ENCODE measurements at places on chromosomes 1 and 21.
A peak's percentile ranks its signal among the peaks of the same experiment; 100 is the strongest.

DNA sequence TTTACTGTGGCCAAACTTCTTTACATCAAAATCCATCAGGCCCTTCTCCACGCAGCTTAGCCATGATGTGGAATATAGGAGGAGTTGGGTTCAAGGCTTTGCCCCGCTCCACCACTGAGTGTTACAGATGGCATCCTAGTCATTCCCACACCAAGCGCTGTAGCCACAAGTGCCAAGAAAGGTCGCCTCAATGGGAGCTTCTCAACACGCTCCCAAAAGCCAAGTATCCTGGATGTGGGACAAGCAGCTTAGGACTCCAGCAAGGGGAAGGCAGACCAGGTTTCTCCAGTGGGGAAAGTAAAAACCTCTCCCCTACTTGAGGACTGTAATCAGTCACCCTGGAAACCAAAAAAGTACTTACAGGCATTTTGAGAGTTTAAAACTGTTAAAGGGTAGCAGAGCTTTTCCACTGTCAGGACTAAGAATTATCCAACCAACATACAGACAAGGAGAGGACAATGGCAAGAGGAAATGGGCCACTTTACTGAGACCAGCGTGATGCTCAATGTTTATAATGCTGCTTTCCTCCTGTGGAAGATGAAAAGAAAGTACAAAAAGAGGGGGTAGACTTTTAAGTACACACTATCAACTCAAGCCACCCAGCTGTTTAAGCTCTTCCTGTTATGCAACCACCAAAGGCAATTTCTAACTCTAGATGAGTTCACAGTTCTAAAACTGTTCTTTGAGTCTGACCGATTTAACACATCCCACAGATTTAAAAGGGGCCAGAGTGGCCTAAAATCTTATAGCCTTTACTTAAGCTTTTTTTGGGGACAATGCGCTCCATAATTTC lies 120.7 kb upstream of the KRTAP19-8 start:
- H3K27me3 ChIP-seq, result no peaks in the 10 kb centered on the region
- DNase-seq, result no peak
- peaks cover 17% of the 10 kb centered on the region for H3K4me1 ChIP-seq
- no peaks in the 10 kb centered on the region for H3K36me3 ChIP-seq
- no peak overlapping the region for H3K4me3 ChIP-seq

- no peaks in the 10 kb centered on the region for H3K27me3 ChIP-seq
- H3K4me1 ChIP-seq, result no peaks in the 10 kb centered on the region
- H3K27ac ChIP-seq, result no peak overlapping the region
- no peak overlapping the region for H3K4me3 ChIP-seq
- DNase-seq, result no peak
Observed at GRCh38 chr1:115404911-115405310, 66.9 kb upstream of the NGF start.

DNA sequence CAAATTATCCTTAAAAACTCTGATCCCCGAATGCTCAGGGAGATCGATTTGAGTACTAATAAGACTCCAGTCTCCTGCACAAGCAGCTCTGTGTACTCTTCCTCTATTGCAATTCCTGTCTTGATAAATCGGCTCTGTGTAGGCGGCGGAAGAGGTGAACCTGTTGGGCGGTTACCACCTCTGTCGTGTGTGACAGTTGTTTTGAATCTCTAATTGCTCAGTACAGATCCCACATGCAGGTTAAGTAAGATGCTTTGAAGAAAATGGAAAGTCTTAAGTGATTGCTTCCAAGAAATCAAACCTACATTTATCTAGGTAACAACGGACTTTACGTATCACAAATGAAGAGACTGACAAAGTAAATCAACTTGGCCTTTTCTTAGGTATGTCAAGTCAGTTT lies 35.5 kb downstream of the COA6 start:
- DNase-seq, result no peak
- no peak overlapping the region for H3K27ac ChIP-seq
- no peaks in the 10 kb centered on the region for H3K27me3 ChIP-seq

DNA sequence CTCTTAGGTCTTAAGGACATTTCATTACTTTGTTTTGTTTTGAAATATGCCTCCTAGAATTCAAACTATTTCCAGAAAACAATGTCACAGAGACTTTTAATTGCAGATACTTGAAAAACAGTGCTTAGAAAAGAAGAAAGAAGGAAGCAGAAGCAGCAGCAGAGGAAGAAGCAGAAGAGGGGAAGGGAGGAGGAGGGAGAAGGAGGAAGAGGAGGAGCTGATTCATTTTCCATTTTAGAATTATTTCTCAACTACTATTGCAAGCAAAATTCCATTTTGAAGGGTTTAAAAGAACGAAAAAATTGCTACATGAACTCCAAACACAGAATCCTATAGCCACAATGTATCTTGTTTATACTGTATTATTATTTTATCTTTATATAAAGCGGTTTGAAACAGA lies 13.9 kb downstream of the RC3H1 start:
- H3K4me1 ChIP-seq, result peaks cover 19% of the 10 kb centered on the region
- H3K4me3 ChIP-seq, result no peak overlapping the region
- peak; percentile 9 for DNase-seq

DNA sequence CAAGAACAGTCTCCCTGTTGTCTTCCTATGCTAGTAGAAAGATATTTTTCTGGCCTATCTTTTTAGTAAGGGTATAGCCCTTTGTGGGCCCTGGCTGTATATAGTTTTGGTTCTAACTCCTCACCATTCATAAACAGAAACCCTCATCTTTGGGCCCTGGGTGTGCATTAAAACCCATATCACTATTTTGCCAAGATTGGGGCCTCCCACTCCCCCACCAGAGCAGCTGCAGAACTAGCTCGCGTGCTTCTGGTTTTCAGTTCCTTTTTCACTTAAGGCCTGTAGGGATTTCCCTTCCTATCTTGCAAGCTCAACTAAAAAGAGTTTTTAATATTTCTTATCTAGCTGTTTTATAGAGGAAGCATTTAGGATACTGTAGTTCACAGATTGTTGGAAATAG lies 106.4 kb downstream of the RGL1 start:
- no peak overlapping the region for H3K4me3 ChIP-seq
- no peaks in the 10 kb centered on the region for H3K27me3 ChIP-seq
- DNase-seq, result no peak
- H3K4me1 ChIP-seq, result peaks cover 30% of the 10 kb centered on the region
- H3K36me3 ChIP-seq, result peaks cover 10% of the 10 kb centered on the region

GRCh38 chr1:112855152-112855828 lies 100.7 kb downstream of the SLC16A1 start:
- H3K27ac ChIP-seq, result no peak overlapping the region
- no peaks in the 10 kb centered on the region for H3K36me3 ChIP-seq
- no peak for DNase-seq
- peaks cover 4% of the 10 kb centered on the region for H3K4me1 ChIP-seq
- H3K27me3 ChIP-seq, result no peaks in the 10 kb centered on the region
- H3K4me3 ChIP-seq, result peak overlapping the region; percentile 63

DNA sequence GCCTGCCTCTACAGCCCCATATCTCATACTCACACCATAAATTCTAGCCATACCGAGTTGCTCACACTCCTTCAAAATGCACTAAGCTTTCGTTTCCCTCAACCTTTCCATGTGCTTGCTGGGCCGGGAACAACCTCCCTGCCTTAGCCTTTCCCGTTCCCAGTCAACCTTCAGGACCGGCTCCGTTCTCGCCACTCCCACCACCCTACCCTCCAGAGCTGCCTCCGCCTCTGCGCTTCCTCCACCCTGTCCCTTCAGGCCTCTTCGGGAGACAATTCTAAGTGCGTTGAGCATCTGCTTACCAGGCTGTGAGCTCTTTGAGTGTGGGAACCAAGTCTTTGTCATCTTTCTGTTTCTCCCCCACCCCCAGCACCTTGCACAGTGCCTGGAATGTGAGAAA lies 31.6 kb downstream of the KCNN3 start:
- H3K4me1 ChIP-seq, result no peaks in the 10 kb centered on the region
- H3K27me3 ChIP-seq, result peaks cover 7% of the 10 kb centered on the region
- no peak overlapping the region for H3K27ac ChIP-seq

DNA sequence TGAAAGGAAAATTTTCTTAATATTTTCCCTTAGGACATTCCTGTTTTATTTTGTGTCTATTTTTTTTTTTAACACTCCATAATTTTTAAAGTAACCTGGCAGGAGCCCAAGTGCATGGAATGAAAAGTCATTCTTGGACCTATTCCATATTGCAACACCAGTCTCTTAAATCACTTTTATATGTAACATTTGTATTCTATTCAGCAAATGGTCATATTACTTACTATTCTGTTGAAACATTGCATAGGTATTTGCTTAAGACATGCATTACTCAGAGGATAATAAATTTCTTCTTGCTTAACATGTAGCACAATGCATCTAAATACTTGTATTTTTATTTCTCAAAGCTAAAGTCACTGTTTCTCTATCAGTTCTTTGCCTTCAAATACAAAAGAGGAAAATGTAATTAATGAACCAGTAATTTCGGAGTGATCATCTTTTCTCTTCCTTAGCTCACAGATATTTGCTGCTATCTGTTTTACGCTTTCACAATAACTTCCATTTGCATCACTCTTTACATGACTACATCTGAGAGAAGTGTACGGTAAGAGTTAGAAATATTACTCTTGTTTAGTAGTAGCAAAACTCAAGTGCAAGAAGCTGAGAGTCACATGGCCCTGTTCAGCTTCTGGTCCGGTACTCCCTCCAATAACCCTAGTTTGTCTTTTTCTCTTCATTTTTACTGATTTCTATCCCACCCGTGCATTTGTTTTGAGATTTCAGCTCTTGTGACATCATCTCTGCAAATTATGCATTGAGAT lies 394.8 kb downstream of the USP25 start:
- DNase-seq, result peak; percentile 32
- H3K27ac ChIP-seq, result peak overlapping the region; percentile 88
- no peaks in the 10 kb centered on the region for H3K36me3 ChIP-seq
- H3K4me3 ChIP-seq, result peak overlapping the region; percentile 52
- H3K27me3 ChIP-seq, result no peaks in the 10 kb centered on the region

DNA sequence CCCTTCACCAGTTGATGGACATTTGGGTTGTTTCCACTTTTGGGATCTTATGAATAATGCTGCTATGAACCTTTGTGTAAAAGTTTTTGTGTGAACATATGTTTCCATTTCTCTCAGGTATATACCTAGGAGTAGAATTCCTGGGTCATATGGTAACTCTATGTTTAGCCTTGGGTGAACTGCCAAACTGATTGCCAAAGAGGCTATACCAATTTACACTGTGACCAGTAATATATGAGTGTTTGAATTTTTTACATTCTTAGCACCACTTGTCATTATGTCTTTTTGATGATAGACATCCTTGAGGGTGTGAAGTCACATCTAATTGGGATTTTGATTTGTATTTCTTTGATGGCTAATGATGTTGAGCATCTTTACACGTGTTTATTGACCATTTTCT lies 290.1 kb downstream of the DUSP10 start:
- H3K36me3 ChIP-seq, result no peaks in the 10 kb centered on the region
- no peak overlapping the region for H3K27ac ChIP-seq
- H3K4me1 ChIP-seq, result no peaks in the 10 kb centered on the region

- peak; percentile 48 for DNase-seq
- no peaks in the 10 kb centered on the region for H3K36me3 ChIP-seq
- H3K27ac ChIP-seq, result no peak overlapping the region
- H3K4me1 ChIP-seq, result no peaks in the 10 kb centered on the region
Observed at GRCh38 chr1:154948079-154948478, 7.8 kb downstream of the PBXIP1 start.

DNA sequence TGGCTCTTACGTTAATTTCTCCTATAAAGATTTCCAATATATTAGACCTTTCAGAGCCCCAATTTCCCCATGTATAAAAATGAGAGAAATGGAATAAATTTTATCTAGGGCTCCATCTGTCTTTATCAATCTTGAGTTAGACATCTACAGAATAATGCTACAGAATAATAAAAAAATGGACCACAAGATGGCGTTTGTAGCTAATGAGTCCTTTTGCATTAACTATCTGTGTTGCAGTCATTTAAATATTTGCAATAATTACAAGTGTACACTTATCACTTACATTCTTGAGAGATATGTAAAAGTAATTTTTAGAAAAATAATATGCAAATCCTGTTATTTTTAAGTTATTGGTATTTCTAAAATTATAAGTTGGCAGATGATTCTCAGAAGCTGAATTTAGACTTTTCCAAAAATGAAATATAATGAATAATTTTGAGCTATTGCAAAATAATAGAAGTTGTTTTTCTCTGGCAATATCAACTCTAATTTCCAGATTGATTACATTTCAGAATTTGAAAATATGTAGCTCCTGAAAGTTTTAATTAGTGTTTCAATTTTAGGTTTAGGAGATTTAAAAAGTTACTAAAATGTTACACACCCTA lies 87.7 kb downstream of the SNX7 start:
- no peak overlapping the region for H3K27ac ChIP-seq
- H3K4me3 ChIP-seq, result no peak overlapping the region
- H3K36me3 ChIP-seq, result no peaks in the 10 kb centered on the region
- no peak for DNase-seq

GRCh38 chr21:29376556-29376955 lies 77.8 kb downstream of the BACH1 start:
- H3K4me1 ChIP-seq, result peaks cover 4% of the 10 kb centered on the region
- no peaks in the 10 kb centered on the region for H3K27me3 ChIP-seq
- peaks cover 19% of the 10 kb centered on the region for H3K36me3 ChIP-seq
- no peak overlapping the region for H3K27ac ChIP-seq

GRCh38 chr1:22530715-22531114 lies 32.6 kb upstream of the EPHA8 start:
- peaks cover 13% of the 10 kb centered on the region for H3K36me3 ChIP-seq
- H3K4me1 ChIP-seq, result no peaks in the 10 kb centered on the region
- no peak overlapping the region for H3K4me3 ChIP-seq
- H3K27me3 ChIP-seq, result no peaks in the 10 kb centered on the region
- no peak overlapping the region for H3K27ac ChIP-seq
- DNase-seq, result no peak

- no peak overlapping the region for H3K4me3 ChIP-seq
- H3K27me3 ChIP-seq, result peaks cover 3% of the 10 kb centered on the region
- no peaks in the 10 kb centered on the region for H3K36me3 ChIP-seq
- H3K27ac ChIP-seq, result no peak overlapping the region
- DNase-seq, result no peak
- no peaks in the 10 kb centered on the region for H3K4me1 ChIP-seq
Observed at GRCh38 chr1:203985044-203985443, 87.9 kb upstream of the SOX13 start.

- H3K27me3 ChIP-seq, result no peaks in the 10 kb centered on the region
- H3K36me3 ChIP-seq, result peaks cover 20% of the 10 kb centered on the region
- H3K4me1 ChIP-seq, result no peaks in the 10 kb centered on the region
- H3K27ac ChIP-seq, result no peak overlapping the region
Observed at GRCh38 chr1:10361515-10361914, 37.3 kb upstream of the PGD start.

- H3K4me1 ChIP-seq, result peaks cover 4% of the 10 kb centered on the region
- H3K27ac ChIP-seq, result peak overlapping the region; percentile 46
- H3K27me3 ChIP-seq, result no peaks in the 10 kb centered on the region
Observed at GRCh38 chr1:213070406-213070805, 19.4 kb downstream of the RPS6KC1 start.

- H3K4me1 ChIP-seq, result no peaks in the 10 kb centered on the region
- no peak overlapping the region for H3K27ac ChIP-seq
- DNase-seq, result no peak
- H3K4me3 ChIP-seq, result no peak overlapping the region
- H3K27me3 ChIP-seq, result no peaks in the 10 kb centered on the region
- H3K36me3 ChIP-seq, result no peaks in the 10 kb centered on the region
Observed at GRCh38 chr1:232675260-232675659, 45.3 kb upstream of the SIPA1L2 start.

Data from osteoblast (primary cell).